ENCODE measurements at places on chromosomes 3 and 15.

- peak; percentile 2 for DNase-seq
Measured at GRCh38 chr3:41508063-41508696, 308.9 kb downstream of the CTNNB1 start.

DNA sequence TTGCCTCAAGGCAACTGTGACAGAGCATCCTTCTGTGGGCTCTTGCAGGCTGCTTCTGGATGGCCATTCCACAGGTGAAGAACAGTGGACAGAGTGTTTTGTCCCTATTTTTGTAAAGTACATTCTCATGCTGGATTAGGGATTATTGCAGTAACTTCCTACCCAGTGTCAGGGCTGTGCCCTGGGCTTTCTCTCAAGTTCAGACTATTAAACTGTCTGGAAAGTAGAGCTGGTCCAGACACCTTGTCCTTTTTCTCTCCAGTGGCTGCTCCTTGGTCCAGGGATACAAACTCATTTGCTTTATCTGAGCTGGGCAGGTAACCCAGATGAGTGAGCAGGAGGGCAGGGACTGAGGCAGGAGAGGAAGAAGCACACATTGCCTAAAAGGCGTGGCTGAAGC is 37.4 kb upstream of the AGBL1 start:
- DNase-seq, result no peak

DNA sequence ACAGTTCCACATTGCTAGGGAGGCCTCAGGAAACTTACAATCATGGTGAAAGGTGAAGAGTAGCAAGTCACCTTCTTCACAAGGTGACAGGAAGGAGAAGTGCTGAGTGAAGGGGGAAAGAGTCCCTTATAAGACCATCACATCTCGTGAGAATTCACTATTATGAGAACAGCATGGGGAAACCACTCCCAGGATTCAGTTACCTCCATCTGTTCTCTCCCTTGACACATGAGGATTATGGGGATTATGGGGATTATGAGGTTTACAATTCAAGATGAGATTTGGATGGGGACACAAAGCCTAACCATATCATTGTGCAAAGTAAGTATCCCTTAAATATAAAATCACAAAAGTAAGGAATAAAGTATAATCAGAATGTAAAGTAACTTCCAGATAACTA is 375.9 kb upstream of the NAALADL2 start:
- DNase-seq, result no peak

DNA sequence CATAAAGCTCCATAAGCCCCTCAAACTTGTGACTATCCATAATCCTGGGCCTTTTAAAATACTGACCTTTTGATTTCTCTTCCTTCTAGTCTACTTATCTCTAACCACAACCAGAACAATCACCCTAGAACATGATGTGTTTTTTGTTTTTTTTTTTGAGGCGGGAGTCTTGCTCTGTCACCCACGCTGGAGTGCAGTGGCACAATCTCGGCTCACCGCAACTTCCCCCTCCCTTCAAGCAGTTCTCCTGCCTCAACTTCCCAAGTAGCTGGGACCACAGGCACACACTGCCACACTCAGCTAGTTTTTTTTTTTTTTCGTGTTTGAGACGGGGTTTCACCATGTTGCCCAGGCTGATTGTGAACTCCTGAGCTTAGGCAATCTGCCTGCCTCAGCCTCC is 25.1 kb downstream of the VPS39 start:
- no peak for DNase-seq

- DNase-seq, result peak; percentile 28
Measured at GRCh38 chr15:95025924-95026728, 794.8 kb downstream of the MCTP2 start.

DNA sequence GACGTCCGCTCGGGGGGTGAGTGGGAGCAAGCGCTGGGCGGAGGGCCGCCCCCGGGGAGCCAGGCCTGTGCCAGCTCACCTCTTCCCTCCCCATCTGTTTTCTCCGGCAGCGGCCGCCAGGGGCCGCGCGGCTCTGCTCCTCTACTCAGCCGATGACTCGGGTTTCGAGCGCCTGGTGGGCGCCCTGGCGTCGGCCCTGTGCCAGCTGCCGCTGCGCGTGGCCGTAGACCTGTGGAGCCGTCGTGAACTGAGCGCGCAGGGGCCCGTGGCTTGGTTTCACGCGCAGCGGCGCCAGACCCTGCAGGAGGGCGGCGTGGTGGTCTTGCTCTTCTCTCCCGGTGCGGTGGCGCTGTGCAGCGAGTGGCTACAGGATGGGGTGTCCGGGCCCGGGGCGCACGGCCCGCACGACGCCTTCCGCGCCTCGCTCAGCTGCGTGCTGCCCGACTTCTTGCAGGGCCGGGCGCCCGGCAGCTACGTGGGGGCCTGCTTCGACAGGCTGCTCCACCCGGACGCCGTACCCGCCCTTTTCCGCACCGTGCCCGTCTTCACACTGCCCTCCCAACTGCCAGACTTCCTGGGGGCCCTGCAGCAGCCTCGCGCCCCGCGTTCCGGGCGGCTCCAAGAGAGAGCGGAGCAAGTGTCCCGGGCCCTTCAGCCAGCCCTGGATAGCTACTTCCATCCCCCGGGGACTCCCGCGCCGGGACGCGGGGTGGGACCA is 632 bp upstream of the CRELD1 start:
- DNase-seq, result no peak

- no peak for DNase-seq
Measured at GRCh38 chr3:173238091-173238490, 97.1 kb upstream of the SPATA16 start.

GRCh38 chr3:52277071-52277964 is 1.1 kb downstream of the WDR82 start:
- no peak for DNase-seq

DNA sequence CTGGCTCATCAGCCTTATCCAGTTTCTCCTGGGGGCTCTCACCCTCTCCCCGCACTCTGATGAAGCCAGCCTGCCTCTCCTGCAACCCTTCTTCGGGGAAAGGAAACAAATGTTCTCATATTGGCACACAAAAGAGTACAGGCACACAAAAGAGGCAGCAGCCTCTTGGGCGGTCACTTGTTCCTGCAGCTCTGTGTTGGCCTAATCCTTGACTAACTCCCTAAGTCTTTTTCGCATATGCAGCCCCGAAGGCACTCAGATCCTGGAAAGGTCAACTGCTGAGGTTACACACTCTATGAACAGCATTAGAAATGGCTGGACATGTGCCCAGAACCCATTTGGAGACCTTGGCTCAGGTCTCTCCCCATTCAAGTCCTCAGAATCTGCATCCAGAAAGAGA is 7.4 kb upstream of the CAMP start:
- no peak for DNase-seq

GRCh38 chr15:100339999-100340398 is 1.8 kb downstream of the ADAMTS17 start:
- no peak for DNase-seq

DNA sequence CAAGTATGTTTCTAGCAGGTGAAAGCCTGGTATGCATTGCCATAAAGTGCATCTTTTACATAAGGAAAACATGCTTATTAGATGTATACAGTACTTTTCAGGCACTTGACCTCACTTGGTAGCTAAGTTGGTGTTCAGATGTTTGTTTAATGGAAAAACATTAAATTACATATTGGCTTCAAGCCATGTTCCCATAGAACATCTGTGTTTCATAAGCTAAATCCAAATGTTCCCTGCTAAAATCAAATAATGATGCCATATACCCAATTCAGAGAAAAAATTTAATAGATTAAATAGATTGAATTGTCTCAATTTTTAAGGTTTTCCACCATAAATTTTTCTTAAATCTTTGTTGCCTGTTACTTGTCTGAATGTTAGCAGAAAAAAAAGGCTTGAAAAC is 19.1 kb upstream of the RPL22L1 start:
- DNase-seq, result no peak

GRCh38 chr3:121436641-121437040 is 109.1 kb downstream of the POLQ start:
- DNase-seq, result no peak

- no peak for DNase-seq
Measured at GRCh38 chr15:39247574-39247973, 333.3 kb upstream of the THBS1 start.

- no peak for DNase-seq
Measured at GRCh38 chr3:73315706-73316105, 254.2 kb downstream of the EBLN2 start.

DNA sequence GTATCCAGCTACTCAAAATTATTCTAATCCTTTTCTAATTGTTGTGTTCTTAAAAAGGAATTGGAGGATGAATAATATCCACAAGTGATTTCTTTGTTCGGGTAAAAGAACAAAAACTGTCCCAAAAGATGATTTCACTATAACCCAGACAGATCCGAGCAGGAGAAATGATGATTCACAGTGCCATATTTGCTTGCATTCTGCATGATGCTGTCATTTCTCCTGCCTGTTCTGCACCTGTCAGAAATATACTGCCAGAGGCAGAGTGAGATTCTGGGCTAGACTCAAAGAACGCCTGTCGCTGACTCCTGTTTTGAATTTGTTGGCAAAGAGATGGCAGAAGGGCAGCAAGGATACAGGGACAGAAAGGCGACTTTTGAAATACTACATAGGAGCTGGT is 34.7 kb upstream of the SLC24A5 start:
- no peak for DNase-seq

- no peak for DNase-seq
Measured at GRCh38 chr15:68526784-68527183, 52.0 kb upstream of the CORO2B start.

- peak; percentile 46 for DNase-seq
Measured at GRCh38 chr3:100159331-100160153, 45.2 kb upstream of the FILIP1L start.

DNA sequence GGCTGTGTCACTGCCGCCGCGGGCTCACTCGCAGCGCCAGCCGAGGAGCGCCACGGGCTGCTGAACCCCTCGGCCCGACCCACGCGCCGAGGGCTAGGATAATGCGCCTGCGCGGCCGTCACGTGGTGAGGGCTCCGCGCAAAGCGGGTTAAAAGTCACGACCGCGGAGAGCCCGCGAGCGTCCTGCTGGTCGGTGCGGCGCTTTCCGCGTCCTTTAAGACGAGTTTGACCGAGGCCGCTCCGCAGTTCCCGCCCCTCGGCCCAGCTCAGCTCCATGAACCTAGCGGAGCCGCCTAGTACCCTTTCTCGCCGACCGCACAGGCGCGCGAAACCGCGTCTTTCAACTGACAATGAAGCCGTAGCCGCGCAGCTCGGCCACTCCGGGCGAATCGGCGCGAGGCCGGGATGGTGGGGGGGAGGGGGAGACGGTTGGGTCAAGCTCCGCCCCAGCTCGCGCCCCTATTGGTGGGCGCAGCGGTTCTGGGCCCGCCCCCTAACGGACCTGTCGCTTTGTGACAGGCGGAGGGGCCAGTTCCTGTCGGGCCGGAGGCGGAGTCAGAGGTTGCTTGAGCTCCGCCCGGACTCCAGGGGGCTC is 636 bp upstream of the STT3B start:
- DNase-seq, result peak; percentile 92

DNA sequence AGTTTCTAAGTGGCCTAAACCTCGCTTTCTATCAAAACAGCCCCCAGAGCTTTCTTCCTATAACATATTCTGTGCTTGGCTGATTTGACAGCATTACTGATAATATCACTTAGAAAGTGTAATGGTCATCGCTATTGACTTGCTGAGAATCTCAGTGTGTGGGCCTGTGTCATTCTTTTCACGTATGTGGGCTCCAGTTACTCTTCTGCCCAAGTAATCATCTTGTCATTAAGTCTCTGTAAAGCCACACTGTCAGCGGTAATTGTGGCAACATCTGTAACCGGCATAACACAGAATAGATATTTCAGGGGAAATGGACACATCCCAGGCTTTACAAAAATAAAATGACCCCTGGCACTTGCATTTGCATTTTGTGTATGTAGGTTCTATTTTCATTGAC is 313.6 kb upstream of the LMCD1 start:
- no peak for DNase-seq

DNA sequence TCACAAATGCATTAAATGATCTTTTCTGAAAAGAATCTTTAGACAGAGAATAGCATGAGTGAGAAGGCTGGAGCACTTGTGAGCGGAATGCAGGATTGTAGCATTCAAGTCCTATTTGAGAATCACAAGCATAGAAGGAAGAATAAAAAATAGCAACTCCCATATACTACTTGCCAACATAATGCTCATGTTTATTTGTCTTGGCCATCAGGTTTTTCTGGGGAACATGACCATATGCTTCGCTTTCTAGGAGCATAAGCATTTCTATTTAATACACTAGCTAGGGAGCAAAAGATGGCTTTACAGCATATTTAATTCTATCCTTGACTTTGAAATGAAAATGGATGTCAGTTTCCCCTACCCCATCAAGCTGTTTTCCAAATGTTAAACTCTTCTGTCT is 170.3 kb upstream of the MITF start:
- DNase-seq, result no peak

- DNase-seq, result no peak
Measured at GRCh38 chr3:120850381-120851295, 57.4 kb upstream of the STXBP5L start.

- no peak for DNase-seq
Measured at GRCh38 chr15:58593870-58594269, 155.6 kb downstream of the ADAM10 start.

GRCh38 chr3:154178172-154178571 is 57.0 kb downstream of the ARHGEF26 start:
- no peak for DNase-seq

DNA sequence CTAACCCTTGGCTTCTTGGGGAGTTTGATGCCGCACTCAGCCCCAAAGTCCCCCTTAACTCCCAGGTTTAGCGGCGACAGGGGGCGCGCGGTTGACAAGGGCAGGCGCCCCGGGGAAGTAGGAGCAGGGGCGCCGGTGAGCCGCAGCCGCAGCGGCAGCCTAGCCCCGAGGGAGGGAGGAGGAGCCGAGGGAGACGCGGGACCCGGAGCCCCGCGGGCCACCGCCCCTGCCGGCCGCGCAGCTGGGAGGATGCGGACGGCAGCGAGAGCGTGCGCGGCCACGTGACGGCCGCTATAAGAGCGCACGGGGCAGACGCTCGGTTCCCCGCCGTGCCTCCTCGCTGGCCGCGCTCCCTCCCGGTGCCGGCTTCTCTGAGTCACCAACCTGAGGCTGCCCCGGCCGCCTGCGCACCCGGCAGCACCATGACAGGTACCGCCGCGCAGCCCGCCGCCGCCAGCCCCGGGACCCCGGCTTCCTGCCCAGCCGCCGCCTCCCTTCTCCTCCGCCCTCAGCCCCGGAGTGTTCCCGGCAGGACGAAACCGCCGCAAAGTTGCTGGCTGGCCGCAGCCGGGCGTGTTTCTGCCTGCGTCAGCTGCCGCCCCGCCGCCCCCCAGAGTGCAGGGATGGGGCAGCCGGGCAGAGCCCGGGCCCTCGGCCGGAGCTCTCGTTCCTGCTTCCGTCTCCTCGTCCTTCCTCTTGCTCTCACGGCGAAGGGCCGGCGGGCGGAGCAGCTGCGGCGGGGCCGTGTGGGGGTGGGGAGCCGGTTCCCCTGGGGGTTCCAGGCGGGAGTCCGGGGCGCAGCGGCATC is at the start of gene GYG1:
GYG1 (plus strand) TSS at position 322 of the 808 bp plus-strand sequence; CDS start at position 423, 101 bp downstream.
- no peak for DNase-seq

GRCh38 chr15:91881569-91882297 is 28.2 kb downstream of the SLCO3A1 start:
- DNase-seq, result no peak

GRCh38 chr3:32782407-32782806 is 35.4 kb upstream of the TRIM71 start:
- no peak for DNase-seq
